ENCODE measurements at places on chromosomes 6 and 20.
A peak's percentile ranks its signal among the peaks of the same experiment; 100 is the strongest.

- no peak for DNase-seq
These were observed 34.9 kb downstream of the GPLD1 start for GRCh38 chr6:24454452-24454851.

DNA sequence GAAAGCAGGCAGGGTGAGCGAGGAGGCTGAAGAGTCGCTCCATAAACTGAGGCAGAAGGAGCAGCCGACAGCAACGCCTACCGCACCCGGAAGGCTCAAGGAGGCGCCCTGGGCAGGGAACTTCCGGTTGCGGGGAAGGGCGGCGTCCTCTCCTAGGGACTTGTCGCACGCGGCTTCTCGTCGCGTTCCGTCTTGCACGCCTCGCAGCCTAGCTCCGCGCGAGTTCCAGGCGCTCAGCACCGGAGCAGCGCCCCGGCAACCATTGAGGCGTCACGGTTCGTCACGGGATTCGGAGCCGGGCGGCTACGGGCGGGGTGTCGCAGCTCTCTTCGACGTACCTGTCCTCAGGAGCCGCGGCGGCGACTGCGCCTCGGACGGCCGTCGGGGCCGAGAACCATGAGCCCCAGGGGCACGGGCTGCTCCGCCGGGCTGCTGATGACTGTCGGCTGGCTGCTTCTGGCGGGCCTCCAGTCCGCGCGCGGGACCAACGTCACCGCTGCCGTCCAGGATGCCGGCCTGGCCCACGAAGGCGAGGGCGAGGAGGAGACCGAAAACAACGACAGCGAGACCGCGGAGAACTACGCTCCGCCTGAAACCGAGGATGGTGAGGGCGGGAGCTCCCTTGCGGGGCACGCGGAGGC is at the start of gene SPACA1:
Gene SPACA1 (plus strand): TSS at position 332 of the 641 bp plus-strand sequence. CDS start 65 bp downstream, at position 397.
- DNase-seq = no peak

DNA sequence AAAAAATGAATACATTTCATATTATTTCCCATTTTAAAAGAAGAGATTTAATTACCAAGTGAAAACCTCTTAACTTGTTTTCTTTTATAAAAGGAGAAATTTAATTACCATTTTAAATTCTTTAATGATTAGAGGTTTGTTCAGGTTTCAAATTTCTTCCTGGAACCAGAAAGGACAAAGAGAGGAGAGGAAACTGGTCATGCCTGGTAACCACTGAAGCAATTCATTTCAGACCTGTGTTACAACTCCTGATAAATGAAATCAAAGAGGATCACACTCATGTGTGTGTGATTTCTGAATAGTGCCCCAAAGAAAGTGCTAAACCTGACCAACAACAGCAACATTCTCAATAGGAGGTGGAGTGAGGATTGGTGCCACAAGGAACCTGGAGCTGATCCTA is 12.6 kb upstream of the SLPI start:
- no peak for DNase-seq

GRCh38 chr6:166394036-166394892 is 11.5 kb upstream of the MPC1 start:
- peak; percentile 30 for DNase-seq

- no peak for DNase-seq
These were observed 230.8 kb downstream of the TFAP2B start for GRCh38 chr6:51049288-51049982.

- DNase-seq = no peak
These were observed 7.9 kb upstream of the FAM210B start for GRCh38 chr20:56350842-56351241.

GRCh38 chr20:37755665-37756064 is 61.8 kb downstream of the CTNNBL1 start:
- DNase-seq = no peak

DNA sequence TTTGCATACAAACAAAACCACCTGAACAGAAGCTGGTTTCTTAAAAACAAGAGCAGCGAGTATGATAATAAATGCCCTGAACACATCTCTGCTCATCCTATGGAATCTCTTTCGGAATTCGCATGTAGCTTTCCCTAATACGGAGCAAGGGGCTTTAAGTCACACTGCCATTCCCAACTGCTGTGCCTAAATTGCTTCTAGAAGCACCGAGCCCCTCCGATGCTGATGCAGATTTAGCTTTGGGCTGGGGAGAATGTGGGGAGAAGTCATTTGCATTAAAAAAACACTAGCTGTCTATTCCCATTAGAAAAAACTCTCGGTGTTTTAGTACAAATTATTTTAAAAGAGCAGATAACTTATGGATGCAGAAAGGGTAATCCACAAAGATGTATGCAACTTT is 76.9 kb downstream of the CD83 start:
- DNase-seq = no peak

GRCh38 chr20:51076786-51077685 is 54.1 kb upstream of the KCNG1 start:
- DNase-seq = no peak

DNA sequence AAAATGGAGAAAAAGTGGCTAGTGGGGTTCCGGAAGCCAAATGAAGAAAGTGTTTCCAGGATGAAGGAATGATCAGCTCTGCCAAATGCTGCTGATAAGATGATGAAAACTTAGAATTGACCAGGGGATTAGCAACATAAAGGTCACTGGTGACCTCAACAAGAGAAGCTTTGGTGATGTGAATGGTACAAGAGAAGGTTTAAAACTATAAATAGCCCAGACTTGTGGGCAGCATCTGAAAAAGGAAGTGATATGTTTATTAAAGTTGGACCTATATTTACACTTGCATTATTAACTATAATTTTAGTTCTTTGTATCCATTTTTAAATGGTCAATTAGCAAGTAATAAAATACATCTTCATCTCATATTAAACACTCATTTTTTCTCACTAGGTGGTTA is 45.1 kb downstream of the CGA start:
- DNase-seq = no peak

GRCh38 chr6:118815495-118815894 is 78.5 kb upstream of the ASF1A start:
- no peak for DNase-seq

- no peak for DNase-seq
These were observed 237.5 kb downstream of the ERMARD start for GRCh38 chr6:169988769-169989550.

Data from HepG2 (cell line).